ENCODE measurements at places on chromosomes 16 and 17.

DNA sequence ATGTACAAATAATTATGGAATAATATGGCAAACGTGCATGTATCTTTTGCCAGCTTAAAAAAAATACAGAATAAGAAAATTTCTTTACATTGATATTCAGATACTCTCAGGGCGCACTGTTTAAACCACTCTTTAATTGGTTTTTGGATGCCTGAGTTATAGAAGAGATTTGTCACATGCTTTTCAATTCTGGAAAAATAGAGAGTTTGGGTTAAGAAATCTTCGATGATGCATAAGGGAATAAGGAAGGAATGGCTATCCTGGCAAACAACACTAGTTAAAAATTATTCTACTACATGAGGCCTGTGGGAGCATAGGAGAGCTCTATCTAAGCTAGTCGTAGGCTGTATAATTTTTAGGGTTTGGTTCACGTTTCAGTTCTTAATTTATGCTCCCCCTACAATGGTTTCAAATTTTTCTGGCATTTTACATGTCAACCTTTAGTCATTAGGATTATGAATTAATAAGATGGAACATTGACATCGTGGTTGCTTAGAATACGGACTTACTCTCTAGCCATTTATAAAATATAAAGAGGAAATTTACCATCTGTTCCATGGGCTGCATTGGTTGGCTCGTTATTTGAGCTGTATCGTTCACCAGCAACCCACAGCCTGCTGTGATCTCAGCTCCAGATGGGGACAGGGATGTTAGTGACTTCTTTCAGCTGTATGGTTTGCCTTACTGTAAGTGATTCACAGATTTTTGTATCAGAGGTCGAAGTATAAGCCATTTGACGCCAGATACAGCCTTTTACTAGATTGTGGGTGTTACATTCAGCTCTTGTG, 15.9 kb downstream of the NARF start:
- DNase-seq: no peak

GRCh38 chr16:80914379-80915078, 92.2 kb downstream of the CMC2 start:
- DNase-seq: no peak

- no peak for DNase-seq
Observed at GRCh38 chr16:55273959-55274358, 50.0 kb upstream of the IRX6 start.

GRCh38 chr16:50245417-50246298, 20.7 kb upstream of the ADCY7 start:
- DNase-seq: peak; percentile 48

GRCh38 chr17:45164734-45165269, 3.1 kb downstream of the HEXIM2 start:
- DNase-seq: no peak

GRCh38 chr17:3744014-3744413, 20.3 kb downstream of the HASPIN start:
- DNase-seq: peak; percentile 21

- DNase-seq: no peak
Observed at GRCh38 chr16:31190818-31191444, 11.0 kb downstream of the FUS start.

DNA sequence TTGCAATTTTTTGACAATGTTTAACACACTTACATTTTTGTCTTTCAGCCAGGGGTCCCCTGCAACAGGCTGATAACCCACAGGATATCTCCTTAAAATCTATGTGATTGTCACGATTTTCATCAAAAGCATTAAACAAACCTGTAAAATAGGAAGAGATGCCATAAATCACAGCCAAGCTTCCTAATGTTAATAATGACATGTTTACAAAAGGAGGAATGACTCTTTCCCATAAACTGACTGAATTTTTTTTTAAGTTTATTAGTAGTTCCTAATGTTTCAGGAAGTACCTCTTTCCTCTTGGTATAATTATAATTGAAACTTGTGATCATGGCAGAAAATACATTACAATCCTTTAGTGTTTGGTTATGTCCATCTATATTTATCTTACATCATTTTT, 119.6 kb downstream of the CA4 start:
- no peak for DNase-seq

DNA sequence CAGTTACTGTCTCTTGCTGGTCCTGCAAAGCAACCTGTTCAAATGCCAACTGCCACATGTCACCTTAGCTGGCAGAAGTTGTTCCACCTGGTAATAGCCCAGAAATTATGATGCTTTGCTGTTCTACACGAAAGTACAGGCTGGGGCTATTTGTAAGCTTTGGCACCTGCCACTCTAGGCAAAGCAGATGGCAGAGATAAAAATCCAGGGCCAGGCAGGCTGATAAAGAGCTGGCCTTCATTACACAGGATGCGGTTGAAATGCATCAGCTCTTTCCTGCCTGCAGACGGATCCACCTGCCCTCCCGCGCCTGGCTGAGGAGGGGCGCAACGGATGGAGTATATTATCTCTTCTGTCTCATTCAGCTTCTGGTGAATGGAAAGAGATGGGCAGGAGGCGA, 29.3 kb upstream of the KDM8 start:
- no peak for DNase-seq

DNA sequence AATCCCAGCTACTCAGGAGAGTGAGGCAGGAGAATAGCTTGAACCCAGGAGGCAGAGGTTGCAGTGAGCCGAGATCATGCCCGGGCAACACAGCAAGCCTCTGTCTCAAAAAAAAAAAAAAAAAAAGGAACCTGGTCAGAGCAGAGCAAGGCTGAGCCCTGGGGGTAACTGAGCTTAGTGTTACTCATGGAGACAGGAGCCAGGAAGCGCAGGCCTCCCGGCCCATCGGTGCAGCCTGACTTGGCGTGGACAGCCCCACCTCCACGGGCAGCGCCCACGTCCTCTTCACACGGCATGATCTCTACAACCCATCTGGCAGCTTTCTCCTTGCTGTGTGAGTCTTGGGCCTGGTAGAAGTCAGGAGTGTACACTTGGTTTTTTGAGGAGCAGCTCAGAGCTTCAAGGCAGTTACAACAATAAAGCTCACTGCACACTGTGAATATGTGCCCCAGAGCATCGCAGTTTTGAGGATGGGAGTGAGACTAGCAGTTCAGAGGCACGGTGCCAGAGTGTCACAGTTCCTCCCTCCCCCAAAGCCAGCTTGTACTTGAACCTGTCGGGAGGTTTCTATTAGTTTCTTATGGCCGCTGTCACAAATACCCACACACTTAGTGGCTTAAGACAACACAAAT, 129.9 kb downstream of the RAP1GAP2 start:
- DNase-seq: peak; percentile 89

DNA sequence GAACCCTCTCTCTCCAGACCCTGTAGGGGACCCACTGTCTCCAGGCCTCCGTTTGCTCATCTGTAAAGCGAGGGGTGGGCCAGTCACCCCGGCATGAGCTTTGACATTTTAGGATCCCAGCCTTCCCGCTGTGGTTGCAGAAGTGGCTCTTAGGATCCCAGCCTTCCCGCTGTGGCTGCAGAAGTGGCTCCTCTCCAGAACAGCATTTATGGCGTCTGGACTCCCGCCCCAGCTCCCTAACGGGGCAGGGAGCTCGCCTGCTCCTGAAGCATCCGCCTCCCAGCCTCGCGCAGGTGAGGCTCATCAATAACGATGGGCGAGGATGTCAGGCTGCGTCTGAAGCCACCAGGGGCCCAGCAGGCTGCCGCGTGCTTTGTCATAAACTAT, 222.3 kb upstream of the TNRC6C start:
- no peak for DNase-seq

DNA sequence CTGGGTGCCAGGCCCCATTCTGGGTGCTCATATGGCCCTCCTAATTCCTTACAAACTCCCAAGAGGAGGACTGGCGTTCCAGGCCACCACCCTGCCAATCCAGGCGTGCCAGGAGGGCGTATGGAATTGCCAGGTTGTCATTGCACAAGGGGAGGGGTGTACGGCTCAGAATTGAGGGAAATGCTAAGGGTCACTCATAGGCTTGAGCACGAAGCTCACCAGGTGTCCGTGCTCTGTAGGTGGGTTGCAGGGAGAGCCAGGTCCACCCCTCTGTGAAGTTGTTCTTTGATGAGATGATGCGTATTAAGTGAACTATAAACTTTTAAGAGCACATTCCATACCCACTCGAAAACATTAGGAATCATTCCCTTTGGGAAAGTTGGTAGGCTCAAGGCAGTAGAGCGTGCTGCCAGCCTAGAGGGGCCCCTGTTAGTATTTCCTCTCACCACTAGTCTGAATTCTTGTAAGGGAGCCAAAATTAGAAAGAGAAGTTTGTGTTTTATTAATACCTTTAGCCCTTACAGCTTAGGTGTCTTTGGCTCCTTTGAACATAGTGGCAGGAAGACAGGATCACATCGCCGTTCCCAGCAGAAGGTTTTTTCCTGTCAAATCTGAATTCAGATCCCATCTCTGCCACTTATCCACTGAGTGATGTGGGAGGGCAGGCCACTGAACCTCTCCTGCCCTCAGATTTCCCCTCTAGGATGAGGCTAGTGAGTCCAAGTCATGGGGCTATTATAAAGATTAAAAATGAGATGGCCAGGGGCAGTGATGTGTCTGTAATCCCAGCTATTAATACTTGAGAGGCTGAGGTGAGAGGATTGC, 38.7 kb upstream of the NFAT5 start:
- no peak for DNase-seq

GRCh38 chr17:45235416-45236281, 14.0 kb downstream of the FMNL1 start:
- peak; percentile 37 for DNase-seq

- DNase-seq: no peak
Observed at GRCh38 chr17:71764505-71764904, 356.3 kb upstream of the SOX9 start.

DNA sequence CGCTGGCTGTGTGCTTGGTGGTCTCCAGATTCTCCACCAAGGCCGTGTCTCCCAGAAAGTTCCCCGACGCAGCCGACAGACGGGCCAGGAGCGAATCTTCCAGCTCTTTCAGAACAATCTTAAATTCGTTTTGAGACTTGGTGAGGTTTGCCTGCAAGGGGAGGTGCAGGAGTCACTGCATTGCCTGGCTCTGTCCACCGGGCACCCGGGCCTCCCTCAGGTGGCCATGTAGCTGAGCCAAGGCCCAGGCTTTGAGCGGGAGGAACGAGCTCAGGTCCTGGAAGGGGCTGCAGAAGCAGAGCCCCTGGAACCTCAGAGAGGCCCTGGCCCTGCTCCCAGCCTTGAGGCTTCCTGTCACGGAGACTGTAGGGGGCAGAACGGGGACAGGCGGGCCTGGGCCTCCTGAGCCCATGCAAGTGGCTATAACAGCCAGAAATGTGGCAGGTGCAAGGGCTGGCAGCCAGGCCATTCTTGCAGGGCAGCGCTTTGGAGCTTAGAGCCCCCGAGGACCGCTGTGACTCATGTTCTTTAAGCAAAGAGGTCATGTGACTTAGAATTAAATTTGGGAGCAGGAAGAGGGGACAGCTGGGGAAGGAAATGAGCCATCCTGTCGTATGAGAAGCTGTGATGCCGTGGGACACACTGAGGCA, 72.4 kb downstream of the PGS1 start:
- DNase-seq: no peak

GRCh38 chr17:3594976-3595375, 14.2 kb downstream of the TRPV1 start:
- no peak for DNase-seq

DNA sequence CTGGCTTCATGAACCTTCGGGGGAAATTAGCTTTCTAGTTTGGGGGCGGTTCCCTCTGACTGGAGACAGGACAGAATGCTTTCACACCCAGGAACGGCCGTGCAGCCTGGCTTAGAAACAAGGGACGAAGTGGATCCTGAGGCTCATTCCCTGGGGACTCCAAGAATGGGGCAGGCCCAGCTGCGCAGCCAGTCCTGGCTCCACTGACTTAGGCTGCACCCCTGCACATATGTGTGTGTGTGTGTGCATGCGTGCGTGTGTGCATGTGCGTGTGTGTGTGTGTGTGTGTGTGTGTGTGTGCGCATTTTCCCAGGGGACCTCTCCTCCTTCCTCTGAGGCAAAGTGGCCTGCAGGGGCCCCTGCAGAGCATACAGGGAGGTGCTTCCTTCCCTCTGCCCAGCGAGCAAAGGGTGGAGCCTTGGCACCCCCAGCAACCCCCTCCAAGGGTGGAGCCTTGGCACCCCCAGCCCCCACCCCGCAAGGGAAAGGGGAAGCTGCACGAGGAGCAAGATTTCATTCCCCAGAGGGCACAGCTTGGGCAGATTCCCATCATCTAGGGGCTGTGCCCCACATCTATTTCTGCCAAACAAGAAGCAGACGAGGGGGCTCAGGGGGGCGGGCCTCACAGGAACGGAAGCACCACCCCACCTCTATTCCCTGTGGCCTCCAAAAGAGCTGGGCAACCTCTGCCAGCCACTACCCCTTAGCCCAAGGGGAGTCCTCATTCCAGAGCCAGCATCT, 97.6 kb upstream of the CBX4 start:
- no peak for DNase-seq

DNA sequence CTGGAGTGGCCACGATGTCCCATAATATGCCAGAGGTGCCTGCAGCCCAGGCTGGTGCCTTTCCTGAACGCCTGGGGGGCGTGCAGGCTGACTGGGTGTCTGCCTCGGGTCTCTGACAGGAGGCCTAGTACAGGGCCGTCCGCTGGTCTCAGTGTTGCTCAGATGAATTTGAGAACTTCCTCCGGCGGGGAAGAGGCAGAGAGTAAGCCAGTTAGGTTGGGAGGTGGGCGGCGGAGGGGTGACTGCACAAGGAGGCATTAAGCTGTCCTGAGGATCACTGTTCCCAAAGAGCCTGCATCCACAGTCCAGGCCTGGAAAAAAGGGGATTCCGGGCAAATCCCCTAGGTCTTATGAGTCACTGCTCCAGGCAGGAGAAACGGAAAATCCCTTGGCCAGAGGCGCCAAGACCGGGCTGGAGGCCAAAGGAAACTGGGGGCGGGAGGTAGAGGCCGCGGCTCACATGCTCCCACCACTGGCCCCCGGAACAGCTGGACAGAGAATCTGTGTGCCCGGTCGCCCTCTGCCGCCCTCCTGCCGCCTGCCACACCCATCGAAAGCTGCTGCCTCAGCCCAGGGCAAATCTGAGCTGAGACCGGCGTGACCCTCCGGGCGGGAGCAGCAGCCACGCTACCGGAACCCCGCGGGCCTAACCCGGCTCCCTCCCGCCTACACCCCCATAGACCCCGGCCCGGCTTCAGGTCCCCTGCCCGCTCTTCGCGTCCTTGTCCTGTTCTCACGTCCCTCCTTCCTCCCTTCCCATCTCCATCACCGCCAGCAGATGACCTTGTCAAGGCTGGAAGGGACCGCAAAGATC, 1.2 kb downstream of the TRIM47 start:
- peak; percentile 86 for DNase-seq

- no peak for DNase-seq
Observed at GRCh38 chr16:70728150-70728549, 42.3 kb upstream of the MTSS2 start.

GRCh38 chr17:27496437-27496943, 40.2 kb downstream of the KSR1 start:
- no peak for DNase-seq

- no peak for DNase-seq
Observed at GRCh38 chr16:8736123-8736668, 61.2 kb downstream of the TMEM186 start.

- no peak for DNase-seq
Observed at GRCh38 chr16:88703486-88704309, 2.5 kb downstream of the RNF166 start.

DNA sequence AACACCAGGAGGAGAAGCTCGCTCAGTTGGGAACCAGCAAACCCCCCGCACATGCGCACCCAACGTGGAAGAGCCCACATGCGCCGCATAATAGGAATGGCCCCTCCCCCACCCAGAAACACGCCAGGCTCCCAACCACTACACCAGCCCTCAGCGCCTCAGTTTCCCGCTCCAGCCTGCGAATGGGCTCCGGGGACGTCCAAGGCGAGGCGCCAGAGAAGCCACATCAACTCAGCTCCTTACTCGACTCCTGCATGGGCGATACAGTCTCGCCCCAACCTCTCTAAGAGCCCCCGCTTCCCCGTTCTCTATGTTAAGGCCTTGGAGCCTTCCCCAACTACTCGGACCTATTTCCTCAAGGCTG, 504 bp downstream of the SRSF1 start:
- peak; percentile 46 for DNase-seq
